Stimulated activated CD4-positive, alpha-beta T cell treated with anti-CD3 and anti-CD28 coated beads, Interleukin-4, amount 100 ng/mL, for 1 hour (primary cell): ENCODE measurements at places on chromosomes 4 and X.

DNA sequence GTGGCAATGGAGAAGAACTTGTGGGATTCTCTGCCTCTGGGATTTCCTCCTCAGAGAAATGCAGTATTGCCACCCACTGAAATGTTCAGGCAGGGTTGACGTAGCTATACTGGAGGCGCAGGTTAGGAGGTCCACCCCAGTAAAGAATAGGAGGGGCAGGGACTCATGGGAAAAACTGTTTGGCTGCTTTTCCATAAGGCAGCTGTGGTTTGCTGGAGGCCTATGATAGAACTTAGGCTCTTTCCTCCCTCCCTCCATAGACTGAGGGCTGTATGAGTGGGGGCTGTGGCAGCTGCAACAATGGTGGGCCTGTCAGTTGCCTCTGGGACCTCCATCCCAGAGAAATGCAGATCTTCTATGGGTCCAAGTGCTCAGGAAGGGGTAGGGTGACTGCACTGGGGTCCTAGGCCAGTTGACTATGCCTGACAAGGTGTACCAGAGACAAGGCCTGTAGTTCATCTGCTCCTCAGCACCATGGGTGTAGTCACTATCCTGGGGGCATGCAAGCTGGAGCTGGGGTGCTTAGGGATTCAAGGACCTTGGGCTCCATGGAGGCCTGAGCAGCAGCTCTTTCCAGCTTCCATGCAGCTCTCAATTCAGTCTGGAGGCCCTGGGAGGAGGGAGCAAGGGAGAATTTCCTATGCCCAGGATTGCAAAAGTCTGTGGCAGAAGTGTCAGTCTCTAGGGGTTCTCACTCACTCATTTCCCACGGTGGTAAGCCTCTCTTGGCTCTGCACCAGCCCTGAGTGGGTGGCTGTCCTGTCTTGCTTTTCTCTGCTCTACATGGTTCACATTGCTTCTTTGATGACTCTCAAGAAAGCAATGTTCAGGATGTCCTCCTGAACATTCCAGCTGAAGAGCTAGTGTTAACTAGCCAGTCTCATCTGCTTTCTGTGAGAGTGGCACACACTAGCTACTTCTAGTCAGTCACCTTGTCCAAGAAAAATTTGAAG is 353.0 kb downstream of the IDS start:
- DNase-seq: no peak

GRCh38 chr4:158395343-158395742 is 126.3 kb upstream of the RXFP1 start:
- DNase-seq: no peak

GRCh38 chr4:180665481-180665880 is 1577.7 kb upstream of the TENM3 start:
- DNase-seq: no peak

DNA sequence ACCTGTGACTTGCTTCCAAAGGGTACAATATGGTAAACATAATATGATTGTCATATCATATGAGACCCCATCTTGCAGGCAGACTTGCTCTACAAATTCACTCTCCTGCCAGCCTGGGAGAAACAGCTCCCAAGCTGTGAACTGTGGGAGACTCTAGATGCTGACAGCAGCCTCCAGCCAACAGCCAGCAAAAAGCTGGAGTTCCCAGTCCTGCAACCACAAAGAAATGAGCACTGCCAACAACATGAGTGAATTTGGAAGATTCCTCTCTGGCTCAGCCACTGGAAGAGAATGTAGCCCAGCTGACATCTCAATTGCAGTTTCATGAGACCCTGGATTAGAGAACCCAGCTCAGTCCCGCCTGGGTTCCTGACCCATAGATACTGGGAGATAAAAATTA is 145.4 kb downstream of the QDPR start:
- no peak for DNase-seq

DNA sequence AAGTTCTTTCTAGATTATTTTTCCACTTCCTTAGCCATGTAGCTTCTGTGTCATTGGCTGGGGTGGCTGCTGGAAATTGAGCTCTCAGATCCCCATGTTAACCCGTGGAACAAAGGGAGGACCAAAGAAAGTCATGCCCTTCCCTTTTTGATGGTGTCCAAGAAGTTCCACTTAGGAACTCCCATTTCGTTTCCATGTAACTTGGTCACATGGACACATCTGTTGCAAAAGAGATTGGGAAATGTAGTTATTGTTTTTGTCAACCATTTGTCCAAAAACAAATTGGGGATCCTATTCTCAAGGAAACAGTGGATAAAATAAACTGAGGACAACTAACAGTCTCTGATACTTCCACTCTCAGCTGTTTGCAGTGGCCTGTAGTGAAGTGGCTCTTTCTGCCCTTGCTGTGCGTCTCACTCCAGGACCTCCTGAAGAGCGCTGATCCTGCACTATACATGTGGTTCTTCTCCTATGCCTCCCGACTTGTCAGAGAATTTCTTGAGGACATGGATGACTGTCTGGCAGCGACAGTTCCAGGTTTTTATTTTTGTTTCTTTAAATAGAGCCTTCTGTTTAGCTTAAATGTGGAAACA is 125.3 kb upstream of the LNX1 start:
- no peak for DNase-seq

DNA sequence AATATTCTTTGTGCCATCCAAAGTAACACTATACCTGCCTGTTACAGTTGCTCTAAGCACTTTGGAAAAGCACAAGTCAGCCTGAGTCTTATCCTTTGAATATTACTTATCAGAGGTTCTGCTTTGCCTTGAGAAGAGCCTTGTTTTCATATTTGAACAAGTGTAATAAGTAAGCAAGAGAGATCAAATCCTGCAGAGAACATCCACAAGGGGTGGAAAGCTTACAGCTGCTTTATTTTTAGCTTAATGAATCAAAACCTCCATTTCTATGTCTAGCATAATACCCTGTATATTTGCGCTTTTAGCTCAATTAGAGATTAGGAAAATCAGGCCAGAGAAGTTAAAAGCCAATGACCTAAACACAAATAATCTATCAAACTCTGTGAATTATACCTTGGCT is 139.8 kb downstream of the CDS1 start:
- DNase-seq: no peak

- peak; percentile 77 for DNase-seq
These were observed at the start of gene HMGB3 for GRCh38 chrX:150982788-150983520. HMGB3 (plus strand) TSS chrX:150983335; CDS start chrX:150985600, 2,265 bp downstream.

- DNase-seq: peak; percentile 33
These were observed 25.2 kb upstream of the FGFR3 start for GRCh38 chr4:1767770-1768366.

GRCh38 chr4:77618383-77619241 is 13.0 kb downstream of the CXCL13 start:
- peak; percentile 38 for DNase-seq

DNA sequence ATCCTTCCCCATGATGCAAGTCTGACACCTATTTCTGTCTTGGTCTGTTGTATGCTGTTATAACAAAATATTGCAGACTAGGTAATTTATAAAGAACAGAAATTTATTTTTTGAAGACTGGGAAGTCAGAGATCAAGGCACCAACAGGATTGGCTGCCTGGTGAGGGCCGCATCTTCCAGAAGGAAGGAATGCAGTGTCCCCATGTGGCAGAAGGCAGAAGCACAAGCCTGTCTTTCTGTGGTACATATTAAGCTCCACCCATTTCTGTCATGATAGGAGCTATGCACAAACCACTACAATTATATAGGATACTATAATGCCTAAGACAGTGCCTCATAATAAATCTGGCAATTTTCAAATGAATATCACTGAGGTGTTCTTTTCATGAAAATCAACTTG is 502.3 kb upstream of the DIAPH2 start:
- DNase-seq: no peak

GRCh38 chrX:49172280-49172780 is 632 bp downstream of the PLP2 start:
- peak; percentile 63 for DNase-seq
